Islet precursor cell (in vitro differentiated cells): ENCODE measurements at places on chromosomes 3 and 15.

- peak; percentile 14 for DNase-seq
These were observed 179.1 kb upstream of the SMAD3 start for GRCh38 chr15:66886241-66886675.

- no peak for DNase-seq
These were observed 18.3 kb downstream of the TGM4 start for GRCh38 chr3:44892689-44893088.

- DNase-seq, result no peak
These were observed 183.3 kb downstream of the NR1D2 start for GRCh38 chr3:24128199-24129005.

DNA sequence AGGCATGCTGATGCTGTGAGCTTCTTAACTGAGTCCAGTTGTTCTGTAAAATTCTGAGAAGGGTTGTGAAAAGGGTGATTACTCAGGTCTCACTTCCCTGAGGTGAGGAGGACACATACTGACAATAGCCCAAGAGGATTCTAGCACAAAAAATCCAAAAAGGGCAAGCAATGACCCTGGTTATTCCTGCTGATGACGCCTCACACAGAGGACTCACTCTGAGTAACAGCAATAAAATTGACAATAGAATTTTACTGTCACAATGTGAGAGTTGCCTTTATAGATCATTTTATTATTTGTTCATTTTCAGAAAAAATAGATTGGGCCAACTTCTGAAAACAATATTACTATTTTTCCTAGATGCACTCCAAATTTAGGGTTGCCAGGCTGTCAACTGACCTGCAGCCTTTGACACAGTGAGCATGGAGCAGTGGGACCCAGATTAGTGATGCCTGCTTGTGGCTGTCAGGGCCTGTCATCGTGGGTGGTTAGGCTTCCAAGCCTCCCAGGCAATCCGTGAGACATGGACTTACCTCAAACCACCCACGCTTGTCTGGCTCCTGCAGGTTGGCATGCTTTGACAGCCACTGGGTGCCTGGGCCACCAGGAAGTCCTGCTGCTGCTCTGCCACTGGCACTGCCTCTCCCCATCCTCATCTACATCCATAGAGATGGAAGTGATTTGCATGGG lies 396.0 kb upstream of the THBS1 start:
- DNase-seq, result no peak

GRCh38 chr3:56923526-56924224 lies 121.9 kb upstream of the ARHGEF3 start:
- DNase-seq, result no peak

GRCh38 chr3:106371221-106371970 lies 502.6 kb upstream of the CBLB start:
- no peak for DNase-seq
